Posterior vena cava (tissue), 2 donors: ENCODE measurements at places on chromosomes 3 and 15.

GRCh38 chr3:7779331-7779730, 722.3 kb upstream of the LMCD1 start:
- no peak for DNase-seq

DNA sequence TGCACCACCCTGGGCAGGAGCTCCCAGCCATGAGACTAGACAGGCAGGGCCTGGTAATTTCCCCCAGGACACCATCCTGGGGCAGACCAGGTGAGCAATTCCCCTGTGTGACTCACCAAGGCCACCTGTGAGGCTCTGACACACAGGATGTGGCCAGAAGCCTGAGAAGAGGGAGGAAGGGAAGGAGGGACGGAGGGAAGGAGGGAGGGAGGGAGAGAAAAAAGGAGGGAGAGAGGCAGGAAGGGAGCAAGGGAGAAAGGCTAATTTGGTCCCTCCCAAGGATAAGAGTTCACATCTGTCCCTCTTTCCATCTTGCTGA, 25.9 kb downstream of the WNT7A start:
- no peak for DNase-seq

DNA sequence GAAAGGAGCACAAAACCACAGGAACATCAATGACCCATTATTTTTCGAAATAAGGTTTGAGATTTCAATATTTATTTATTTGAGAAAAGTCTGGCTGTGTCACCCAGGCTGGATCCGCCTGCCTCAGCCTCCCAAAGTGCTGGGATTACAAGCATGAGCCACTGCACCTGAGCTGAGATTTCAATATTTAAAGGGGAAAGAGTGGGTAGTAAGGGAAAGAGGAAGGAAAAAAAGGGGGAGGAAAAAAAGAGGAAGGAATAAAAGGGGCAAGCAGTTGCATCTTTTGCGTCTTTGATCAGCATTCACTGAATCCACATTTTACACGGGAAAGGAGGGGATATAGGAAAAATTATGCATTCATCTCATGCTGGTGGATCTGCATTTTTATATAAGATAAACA, 47.4 kb downstream of the ERICH6 start:
- no peak for DNase-seq

DNA sequence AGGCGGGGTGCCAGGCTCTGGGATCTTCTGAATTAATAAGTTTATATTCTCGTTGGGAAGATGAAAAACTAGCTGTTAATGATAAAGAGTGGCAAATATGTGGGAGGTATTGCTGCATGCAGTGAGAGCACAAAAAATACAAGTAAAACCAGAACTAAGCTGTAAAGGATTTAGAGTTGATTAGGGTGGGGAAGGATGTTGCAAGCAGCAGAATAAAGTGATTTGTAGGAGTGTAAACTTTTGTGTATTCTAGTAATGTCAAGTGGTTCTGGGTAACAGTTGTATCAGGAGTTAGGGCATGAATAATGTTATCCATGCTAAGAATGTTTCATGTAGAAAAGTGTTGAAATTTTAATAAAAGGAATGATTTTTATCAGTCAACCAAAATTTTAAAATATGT, 18.1 kb downstream of the CRYBG3 start:
- no peak for DNase-seq

DNA sequence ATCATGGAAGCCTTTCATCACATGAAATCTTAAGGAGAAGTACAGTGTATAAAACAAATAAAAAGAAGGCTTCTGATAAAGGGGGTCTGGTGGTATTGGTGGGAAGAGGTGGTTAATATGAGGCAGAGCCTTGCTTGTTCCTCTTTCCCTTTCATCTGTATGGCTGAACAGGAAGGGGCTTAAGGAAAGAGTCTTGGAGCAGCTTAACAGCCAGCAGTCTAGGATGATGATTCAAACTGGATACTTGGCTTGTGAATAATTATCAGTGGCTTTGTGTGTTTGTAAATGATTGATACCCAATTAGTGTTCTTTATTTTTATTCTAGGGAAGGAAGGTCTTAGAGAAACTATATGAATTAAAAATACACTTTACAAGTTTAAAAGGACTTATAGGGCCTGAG, 29.1 kb upstream of the TCAIM start:
- no peak for DNase-seq
